ENCODE measurements at places on chromosomes 4 and X.

DNA sequence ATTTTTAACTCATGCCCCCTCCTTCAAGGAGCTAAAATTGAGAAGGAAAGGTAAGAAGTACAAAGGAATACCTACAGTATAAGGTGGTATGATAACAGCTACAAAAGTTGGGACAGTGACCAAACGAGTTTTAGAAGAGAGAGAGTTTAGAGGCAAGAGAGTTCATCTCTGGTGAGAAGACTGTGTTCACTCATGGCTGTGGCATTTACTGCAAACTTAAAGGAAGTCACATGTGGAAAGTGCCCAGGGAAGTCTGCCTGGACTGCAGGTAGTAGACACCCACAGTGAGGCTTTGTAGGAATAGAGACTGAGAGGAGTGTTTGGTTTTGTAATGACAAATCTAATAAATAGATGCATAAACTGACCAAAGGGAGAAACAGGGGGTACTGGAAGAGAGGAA is 493.5 kb downstream of the IL15 start:
- DNase-seq = no peak

- DNase-seq = no peak
These were observed 42.7 kb downstream of the ABLIM2 start for GRCh38 chr4:8115916-8116315.

DNA sequence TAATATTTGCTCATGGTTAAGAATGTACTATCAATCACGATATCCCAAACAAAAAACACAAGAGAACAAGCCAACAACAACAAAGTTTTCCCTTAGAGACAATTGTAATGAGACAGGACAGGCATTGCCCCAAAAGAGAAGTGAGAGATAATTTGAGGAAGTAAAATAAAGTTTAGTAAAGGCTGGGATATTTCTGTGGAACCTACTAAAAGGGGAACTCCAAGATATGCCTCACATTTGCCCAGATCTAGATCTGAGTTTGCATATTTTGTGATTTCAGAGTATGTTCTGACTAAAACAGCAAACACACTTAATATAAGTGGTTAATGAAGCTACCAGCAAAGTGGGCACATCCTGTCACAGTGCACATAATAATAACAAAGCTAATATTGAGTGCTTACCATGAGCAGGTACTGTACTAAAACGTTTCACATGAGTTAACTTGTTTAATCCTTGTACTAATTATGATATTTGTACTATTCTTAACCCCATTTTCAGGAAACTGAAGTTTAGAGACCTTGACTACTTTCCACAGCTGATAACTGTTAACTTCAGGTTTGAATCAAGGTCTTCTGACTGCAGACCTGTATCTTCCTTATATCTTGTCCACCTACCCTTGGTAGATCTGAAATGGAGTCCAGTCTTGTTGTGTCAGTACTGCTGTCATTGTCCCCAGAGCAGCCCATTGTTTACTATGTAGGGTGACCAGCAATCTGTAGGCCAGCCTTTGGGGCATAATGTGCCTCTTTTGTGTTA is 26.0 kb upstream of the BMP2K start:
- no peak for DNase-seq

GRCh38 chr4:140395668-140396067 is 22.2 kb downstream of the SCOC start:
- DNase-seq = no peak

DNA sequence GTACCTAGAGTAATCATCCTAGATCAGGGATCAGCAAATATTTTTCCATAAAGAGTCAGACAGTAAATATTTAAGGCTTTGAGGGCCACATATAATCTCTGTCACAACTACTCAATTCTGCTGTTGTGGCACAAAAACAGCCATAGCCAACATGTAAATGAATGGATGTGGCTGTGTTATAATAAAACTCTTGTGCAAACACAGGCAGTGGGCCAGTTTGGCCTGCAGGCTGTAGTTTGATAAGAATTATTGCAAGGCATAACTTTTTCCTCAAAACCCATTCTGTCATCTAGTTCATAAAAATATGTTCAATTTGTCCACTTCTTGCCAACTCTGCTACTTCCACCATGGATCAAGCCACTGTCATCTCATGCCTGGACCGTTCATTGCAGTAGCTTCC is 39.4 kb upstream of the SHROOM4 start:
- DNase-seq = no peak

- DNase-seq = no peak
These were observed 47.3 kb upstream of the KCNE5 start for GRCh38 chrX:109672239-109672638.

DNA sequence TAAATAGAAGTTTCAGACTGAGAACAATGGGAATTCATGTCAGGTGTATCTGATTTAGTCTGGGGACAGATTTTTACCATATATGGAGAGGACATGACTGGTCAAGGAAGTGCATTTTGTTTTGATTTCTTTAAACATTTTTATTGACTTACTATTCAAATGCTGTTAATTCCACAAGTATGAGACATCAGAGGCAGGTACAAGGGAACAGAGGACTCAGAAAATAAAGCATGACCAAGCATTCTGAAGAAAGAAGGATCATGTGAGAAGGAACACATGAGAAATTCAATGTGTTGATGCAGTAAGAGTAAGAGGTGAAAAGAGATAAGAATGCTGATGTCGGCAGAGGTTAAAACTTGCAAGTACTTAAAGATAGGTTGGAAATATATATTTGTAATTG is 1452.6 kb downstream of the PCDH7 start:
- DNase-seq = peak; percentile 5

DNA sequence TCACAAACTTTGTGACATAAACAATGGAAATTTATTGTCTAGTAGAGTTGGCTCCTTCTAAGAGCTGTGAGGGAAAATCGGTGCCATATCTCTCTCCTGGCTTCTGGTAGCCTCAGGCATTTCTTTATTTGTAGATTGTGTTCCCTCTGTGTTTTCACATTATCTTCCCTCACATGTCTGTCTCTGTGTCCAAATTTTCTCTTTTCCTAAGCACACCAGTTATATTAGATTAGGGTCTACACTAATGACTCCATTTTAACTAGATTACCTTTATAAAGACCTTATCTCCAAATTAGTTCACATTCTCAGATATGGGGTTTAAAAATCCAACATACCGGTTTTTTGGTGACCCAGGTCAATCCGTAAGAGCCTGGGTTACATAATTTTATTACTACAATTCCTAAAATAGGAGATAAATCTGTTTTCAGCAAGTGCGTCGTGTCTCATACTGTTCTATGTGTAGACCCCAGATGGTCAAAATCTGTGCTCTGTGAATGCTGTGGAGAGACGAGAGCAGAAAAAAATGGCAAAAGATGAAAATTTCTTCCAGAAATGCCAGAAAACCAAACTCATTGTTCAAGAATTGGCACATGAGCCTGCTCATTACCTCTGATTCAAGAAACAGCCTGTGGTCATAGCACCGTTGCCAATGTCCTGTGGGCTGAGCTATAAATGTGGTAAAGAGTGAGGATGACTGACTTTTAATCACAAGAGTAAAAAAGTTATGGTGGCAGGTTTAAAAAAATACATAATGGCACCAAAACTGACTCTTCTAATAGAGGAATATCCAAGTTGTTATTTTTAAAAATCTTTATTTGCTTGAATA is 574.7 kb downstream of the PCDH7 start:
- DNase-seq = no peak

- DNase-seq = peak; percentile 59
These were observed 12.6 kb downstream of the TAF1 start for GRCh38 chrX:71378732-71379131.
